GM12891 (cell line): ENCODE measurements at places on chromosomes 3 and 15.

GRCh38 chr15:38843736-38844590 lies 279.3 kb upstream of the RASGRP1 start:
- DNase-seq = no peak

GRCh38 chr3:107465064-107465631 lies 57.6 kb upstream of the BBX start:
- DNase-seq = no peak

DNA sequence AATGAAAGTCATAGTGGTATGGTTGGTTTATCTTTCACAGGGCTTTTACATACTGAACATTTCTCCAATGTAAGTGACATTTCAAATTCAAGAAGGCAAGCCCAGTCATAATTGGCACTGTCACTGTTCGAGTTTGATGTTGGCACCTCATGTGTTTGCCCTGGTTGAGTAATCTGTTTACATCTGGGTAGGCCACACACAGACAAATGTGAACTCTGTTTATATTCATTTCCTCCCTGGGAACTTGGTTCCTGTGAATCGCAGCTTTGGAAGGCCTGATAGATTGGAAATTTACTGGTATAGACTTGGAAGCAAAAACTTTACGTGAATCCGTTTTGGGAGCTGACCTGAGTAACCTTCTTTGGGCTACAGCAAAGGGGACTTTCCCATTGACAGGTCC lies 395.2 kb upstream of the AZI2 start:
- no peak for DNase-seq

- DNase-seq = no peak
Measured at GRCh38 chr3:158711886-158712285, 20.4 kb downstream of the RARRES1 start.

GRCh38 chr3:141243271-141243707 lies 11.7 kb downstream of the PXYLP1 start:
- no peak for DNase-seq
